ENCODE measurements at places on chromosomes 11 and 22. TPM values are rescaled to one million over a fixed set of nuclear protein-coding genes. Genes with fewer than 3 reads are reported as not detected.

Gene DMC1
- total RNA-seq = 3.2 TPM

Gene OR52A1
- total RNA-seq = not detected

Gene MS4A15
- total RNA-seq = not detected

Gene LGALS12
- total RNA-seq = not detected

Gene ZC3H7B
- 51.6 TPM for total RNA-seq

Gene OR52N4
- not detected for total RNA-seq

All from myometrial cell (primary cell).